ENCODE measurements at places on chromosomes 3 and 15.
A peak's percentile ranks its signal among the peaks of the same experiment; 100 is the strongest.

GRCh38 chr3:149764302-149764701, 12.0 kb upstream of the COMMD2 start:
- DNase-seq: no peak

DNA sequence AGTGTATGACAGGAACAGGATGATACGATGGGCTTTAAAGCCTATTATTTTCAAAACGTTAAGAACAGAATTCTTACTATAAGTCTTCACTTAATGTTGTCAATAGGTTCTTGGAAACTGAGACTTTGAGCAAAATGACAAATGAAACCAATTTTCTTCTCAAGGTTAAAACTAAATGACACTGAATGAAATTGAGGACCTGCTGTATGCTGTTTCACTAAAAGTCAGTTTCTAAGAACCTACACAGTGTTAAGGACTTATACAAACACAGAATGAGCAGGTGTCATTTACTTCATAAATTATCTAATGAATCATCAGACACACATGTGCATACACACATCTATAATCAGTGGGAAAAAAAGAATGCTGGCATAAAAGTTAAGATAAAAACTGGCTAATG, 106.9 kb downstream of the RFTN1 start:
- DNase-seq: no peak

GRCh38 chr3:186225603-186226002, 116.7 kb upstream of the ETV5 start:
- no peak for DNase-seq

DNA sequence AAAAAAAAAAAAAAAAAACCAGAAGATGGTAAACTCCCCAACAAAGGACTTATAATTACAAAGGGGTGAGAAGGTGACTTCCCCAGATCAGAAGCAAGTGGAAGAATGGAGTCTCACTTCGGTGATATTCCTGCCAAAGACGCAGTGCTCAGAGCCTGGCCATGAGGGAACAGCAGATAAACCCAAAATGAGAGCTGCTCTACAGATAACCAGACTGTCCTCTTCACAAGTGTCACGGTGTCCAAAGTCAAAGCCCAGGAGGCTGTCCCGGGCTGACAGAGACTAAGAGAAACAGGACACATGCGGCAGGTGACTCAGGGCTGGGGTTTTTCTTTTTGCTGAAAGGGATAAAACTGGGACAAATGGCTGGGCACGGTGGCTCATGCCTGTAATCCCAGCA, 48.8 kb downstream of the HMCES start:
- no peak for DNase-seq

DNA sequence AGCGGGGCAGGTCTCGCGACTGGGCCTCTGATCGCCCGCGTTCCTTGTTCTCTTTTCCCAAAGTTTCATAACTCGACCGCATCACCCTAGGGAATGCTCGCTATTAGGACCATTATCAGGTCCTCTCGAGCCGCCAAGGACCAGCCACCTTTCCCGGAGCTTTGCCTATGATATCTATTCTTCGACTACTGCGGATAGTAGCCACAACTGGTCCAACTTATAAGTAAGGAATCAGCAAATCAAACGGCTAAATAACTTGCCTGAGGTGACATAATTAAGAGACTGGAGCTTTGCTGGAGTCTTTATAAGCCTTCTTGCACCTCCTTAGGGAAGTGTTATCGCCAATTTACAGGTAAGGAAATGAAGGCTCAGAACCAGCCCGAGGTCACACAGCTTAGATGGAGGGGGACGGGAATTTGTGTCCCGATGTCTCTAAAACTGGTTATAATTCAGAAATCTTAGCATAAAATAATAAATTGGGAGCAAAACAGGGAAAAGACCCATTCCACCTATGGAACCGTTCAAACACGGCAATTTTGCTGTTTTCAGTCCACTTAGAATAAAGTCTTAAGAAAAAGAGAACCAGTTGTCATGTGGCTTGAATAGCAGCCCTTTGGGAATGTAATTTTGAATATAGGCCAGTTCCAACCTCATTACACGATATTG, 479 bp upstream of the PLD1 start:
- no peak for DNase-seq

GRCh38 chr3:11600501-11601282, 43.0 kb downstream of the VGLL4 start:
- peak; percentile 80 for DNase-seq

DNA sequence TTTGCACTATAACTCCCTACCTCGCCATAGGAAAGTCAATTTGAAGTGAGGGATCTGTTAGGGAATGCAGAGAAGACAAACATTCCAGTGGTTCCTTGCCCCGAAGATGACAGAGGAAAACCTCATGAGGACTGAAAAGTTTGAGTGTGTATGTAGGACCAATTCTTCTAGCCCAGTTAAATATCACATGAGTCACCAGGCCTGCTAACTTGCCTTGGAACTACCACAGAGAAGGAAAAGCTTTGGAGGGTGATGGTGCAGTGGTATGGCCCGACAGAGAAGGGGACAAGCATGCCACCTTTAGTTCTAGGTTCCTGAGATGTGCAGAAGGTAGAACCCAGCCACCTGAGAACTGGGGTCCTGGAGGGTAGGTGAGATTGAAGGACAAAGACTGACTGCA, 2.6 kb upstream of the UPK1B start:
- no peak for DNase-seq

GRCh38 chr3:119559441-119559963, at the start of gene CD80:
Gene CD80, minus strand, starts transcription at chr3:119559614. Its CDS starts 1,886 bp downstream, at chr3:119557728.
- no peak for DNase-seq

DNA sequence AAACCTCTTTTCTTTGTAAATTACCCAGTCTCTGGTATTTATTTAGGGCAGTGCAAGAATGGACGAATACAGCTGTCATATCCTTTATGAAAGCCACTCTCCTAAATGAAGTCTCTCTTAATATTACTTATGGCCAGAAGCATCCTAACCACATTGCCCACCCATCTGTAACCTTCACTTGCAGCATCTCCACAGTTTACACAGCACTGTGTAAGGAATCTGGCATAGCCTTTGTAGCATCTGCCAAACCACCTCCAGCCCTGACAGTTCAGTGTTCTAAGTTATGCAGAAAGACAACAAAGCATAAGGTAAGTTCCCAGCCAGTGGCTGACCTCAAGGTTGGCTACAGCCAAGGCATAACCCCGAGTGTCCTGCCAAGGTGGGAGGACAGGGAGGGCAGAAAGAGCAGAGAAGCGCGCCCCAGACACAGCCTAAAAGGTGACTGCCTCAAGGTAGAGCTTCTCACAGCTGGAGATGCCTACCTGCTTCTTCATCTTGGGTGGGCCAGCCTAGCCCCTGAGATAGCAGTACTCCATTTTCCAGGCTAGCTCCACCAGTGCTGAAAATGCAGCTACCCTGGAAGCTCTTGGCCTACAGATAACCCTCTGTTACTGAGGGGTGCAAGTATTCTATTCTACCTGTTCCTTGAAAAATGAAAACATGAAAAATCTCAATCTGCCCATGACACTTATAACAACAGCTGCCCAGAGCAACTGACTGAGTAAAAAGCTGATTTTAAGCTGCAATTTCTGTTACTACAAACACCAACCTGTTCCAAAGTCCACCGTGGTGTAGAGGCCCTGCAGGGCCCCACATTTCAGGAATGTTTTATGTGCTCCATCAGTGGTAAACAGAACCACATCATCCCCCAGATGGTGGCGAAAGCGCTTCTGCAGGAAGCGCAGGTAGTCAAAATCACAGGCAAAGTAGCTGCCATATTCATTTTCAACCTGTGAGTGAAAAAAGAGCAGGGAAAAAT, 39.3 kb downstream of the GLB1 start:
- DNase-seq: no peak

GRCh38 chr3:37913522-37913921, 51.8 kb downstream of the CTDSPL start:
- no peak for DNase-seq

GRCh38 chr15:52464478-52464877, 64.2 kb downstream of the MYO5A start:
- no peak for DNase-seq

DNA sequence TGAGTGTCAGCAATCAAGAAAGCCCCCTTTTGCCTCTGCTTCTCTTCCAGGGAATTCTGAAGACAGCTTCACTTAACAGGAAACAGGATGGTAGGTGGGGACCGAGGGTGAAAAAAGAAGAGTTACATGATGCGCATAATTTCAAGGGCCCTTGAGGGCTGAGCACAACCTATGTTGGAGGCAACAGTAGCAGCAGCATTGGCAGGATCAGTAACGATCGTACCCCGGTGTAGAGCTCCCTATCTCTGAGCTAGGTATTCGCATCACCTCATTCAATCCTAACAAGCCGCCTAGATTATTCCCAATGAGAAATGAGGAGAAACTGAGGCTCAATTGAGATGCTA, 432 bp upstream of the RAD54L2 start:
- no peak for DNase-seq

DNA sequence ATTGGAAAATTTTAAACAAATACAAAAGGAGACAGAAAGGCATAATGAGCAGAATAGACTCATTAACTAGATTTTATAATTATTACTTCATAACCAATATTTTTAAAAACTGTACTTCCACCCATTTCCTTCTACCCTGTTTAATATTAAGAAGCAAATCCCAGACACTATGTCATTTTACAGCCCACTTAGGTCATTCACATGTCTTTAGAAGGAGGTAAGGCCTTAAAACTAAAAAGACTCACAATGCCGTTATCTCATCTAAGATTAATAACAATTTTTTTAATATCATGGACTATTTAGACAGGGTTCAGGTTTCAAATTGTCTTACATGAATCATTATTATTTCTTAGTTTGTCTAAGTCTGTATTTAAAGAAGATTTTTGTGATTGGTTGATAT, 217.2 kb downstream of the NFKBIZ start:
- DNase-seq: no peak
